ENCODE measurements at places on chromosomes 5 and 9.

- DNase-seq, result peak; percentile 22
Measured at GRCh38 chr9:129482521-129483414, 138.1 kb downstream of the C9orf50 start.

GRCh38 chr5:132190161-132190817, 37.4 kb downstream of the P4HA2 start:
- no peak for DNase-seq

DNA sequence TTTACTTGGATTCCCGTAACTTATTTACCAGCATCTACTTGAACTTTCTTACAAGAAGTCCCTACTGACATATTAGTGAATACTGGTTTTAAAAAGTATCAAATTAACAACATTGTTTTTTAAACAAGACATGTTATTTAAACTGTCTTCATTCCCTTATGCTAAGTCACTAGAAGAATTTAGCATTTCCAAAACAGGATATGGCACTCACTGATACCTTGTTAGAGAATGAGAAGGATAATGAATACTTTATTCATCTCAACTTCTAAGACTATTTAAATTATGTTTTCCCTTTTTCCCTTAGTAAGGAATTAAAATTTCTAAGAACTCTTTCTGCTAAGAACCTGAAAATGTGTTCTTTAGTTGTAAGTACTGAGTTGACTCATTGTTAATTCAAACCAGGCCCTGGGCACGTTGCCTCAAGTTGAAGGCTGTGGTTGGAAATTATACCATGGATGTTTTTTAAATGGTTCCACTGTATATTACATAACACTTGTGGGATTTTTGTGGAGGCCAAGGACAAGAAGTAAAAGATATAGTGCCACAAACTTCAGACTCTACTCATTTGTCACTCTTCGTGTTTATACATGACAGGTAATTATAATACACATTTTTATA, 219.0 kb upstream of the EDIL3 start:
- no peak for DNase-seq

DNA sequence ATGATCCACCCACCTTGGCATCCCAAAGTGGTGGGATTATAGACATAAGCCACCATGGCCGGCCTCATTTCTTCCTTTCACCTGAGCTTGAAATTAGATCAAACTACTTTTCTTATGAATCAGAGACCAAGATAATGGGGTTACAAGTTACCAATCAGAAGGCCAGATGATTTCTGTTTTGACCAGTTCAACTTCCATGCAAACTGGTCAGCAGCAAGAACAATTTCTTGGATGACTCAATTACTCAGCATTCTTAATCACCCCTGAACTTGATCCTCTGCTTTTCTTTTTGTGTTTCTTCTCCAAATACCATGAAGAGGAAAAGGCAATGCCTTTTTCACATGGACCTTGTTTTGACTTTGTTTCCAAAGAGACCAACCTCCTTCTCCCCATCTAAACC, 10.0 kb upstream of the PLIN2 start:
- DNase-seq, result no peak

DNA sequence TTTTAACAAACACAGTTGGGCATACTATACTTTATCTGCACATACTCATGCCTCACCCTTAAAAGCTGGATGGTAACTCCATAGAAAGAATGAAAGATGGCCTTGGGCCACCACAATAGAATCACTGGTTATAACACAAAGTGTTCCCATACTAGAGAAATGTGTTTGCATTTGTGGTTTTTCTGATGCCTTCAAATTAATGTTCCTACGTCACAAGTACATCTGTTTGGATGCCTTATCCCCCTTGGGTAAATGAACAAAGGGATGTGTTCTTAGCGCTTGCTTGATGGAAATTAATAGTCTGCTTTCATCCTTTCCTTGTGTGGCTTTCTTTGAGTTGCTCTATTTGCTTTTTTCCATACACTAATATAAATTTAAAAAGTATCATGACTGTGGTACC, 291.1 kb upstream of the PDE4D start:
- DNase-seq, result no peak

- DNase-seq, result no peak
Measured at GRCh38 chr5:77170196-77170890, 40.1 kb upstream of the PDE8B start.

- no peak for DNase-seq
Measured at GRCh38 chr5:158464383-158464782, 605.4 kb upstream of the CLINT1 start.

GRCh38 chr5:168110870-168111832, 180.3 kb upstream of the WWC1 start:
- no peak for DNase-seq

DNA sequence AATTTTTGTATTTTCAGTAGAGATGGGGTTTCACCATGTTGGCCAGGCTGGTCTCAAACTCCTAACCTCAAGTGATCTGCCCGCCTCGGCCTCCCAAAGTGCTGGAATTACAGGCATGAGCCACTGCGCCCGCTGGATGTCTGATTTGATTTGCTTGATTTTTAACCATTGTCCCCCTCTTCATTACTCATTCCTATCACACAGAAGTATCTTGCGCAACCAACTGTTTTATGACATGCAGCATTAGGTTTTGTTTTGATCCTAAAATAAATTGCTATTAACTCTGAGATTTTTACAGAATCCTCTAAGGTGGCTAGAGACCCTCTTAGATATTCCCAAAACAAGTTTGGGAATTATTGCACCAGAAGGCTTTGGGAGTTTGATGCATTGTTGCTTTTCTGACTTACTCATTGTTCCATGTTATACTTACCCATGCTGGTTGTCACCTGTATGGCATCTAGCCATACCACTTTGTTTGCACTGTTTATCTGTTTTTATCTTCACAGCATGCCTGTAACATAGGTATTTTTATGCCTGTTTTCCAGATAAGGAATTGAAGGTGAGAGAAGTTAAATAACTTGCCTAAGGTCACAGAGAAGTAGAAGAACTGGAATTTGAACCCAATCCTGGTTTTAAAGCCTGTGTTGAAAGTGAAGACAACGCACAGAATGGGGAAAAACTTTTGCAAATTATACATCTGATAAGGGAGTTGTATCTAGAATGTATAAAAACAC, 35.9 kb upstream of the PWWP2A start:
- DNase-seq, result no peak

Measured in activated T-helper 9 cell treated with anti-CD3 and anti-CD28 coated beads, Interleukin-2, amount 50 U/mL, for 16 hours (primary cell).